ENCODE measurements at places on chromosomes 3 and 15. TPM values are rescaled to one million over a fixed set of nuclear protein-coding genes. Genes with fewer than 3 reads are reported as not detected.

- DNase-seq, result no peak
Observed at GRCh38 chr15:29183071-29183831, 86.4 kb downstream of the NSMCE3 start.

The DNAJC19 gene
- 63.9 TPM for total RNA-seq

The ATP10A gene
- total RNA-seq, result 1.5 TPM

The PPARG gene
- 10.4 TPM for total RNA-seq

Data from right cardiac atrium (tissue), 5 donors.